Effector CD4-positive, alpha-beta T cell (primary cell): ENCODE measurements at places on chromosomes 12 and 14.
A peak's percentile ranks its signal among the peaks of the same experiment; 100 is the strongest.

DNA sequence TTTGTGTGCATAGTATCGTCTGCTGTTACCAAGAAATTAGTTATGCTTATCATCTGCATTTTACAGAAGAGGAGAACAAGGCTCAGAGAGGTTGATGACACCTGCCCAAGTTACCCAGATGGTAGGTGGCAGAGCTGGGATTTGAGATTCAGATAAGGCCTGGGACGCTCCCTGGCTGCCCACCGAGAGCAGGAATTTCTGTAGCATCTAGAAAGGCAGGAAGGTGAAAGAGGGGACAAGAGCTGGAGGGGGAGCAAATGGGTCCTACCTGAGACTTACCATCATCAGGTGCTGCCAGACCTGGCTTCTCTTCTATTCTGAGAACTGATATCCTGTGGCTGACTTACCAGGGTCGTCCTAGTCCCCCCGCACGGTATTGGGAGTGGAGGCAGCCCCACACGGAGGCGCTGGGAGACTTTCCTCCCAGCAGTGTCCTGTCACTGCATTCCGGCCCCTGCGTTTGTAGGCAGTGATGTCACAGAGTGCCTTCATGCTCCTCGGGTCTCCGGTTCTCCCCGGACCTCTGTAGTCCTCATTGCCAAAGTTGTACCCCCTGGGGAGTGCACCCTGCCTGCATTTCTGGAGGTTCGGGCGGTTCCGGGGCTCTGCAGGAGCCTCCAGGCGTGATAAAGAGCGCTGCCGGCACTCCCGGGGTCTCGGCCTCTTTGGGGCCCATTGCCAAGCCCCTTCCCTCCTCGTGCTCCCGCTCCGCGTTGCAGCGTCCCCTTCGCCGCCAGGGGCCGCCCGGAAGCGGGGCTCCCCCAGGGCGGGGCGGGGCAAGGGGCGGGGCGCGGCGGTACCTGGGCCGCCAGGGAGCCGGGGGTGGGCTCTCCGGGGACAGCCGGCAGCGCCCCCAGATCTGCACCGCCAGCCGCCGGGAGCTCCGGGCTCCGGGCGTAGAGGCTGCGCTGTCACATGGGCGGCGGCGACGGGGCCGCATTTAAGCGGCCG, at the start of gene CABP1:
TSS of gene CABP1 (plus strand) at position 856 of the 951 bp plus-strand sequence. CDS start at position 916, 60 bp downstream.
- DNase-seq: peak; percentile 58

- no peak for DNase-seq
Observed at GRCh38 chr12:80373666-80374065, 70.4 kb upstream of the PTPRQ start.

- no peak for DNase-seq
Observed at GRCh38 chr14:100864206-100864605, 38.3 kb downstream of the MEG3 start.

- DNase-seq: no peak
Observed at GRCh38 chr14:96730386-96730785, 66.8 kb upstream of the VRK1 start.

- DNase-seq: no peak
Observed at GRCh38 chr14:75306927-75307699, 28.5 kb downstream of the FOS start.

DNA sequence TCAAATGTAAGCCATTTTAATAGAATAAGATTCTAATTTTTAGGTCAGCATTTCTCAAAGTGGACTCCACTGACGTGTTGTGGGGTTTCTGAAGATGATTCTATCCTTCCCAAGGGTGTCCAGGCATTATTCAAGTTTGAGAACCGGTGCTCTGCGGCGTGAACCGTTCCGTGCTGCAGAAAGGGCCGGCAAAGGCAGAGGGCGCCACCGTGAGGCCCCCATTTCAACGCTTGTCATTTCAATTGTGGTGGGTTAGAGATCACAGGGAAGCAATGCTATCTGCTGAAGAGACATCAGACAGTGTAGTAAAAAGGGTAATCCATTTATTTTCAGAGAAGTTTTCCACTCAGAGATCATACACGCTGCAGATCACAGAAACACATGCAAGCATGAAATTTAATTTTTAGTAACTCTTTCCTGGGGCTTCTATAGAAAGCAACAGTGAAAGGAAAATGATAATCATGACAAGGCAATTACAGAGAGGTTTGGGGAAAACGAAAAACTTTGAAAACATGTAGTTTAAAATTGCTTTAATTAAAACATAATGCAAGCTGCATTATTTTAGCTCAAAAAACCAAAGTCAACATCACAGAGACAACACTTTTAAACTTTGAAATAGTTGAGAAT, 201.7 kb downstream of the EXOC5 start:
- DNase-seq: no peak

DNA sequence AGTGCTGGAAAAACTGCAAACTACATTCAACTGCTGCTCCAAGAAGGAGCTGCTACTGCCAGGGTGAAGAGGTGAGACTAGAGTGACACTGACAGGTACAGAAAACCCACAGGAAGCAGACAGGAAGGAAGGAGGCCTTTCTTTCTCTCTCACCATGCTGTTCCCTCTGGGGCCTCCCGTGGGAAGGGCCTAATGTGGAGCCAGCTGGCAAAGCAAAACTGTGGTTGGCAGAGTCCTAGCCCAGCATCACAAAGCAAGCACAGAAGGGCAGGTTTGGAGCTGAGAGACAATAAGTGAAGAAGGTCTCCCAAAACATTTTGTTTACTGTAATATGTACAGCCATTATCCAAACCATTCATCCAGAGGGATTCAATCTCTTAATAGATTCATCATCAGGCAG, 122.5 kb upstream of the MAX start:
- no peak for DNase-seq

GRCh38 chr12:57226588-57227314, 2.8 kb upstream of the SHMT2 start:
- no peak for DNase-seq

- no peak for DNase-seq
Observed at GRCh38 chr12:11067514-11067913, 5.4 kb upstream of the TAS2R46 start.

DNA sequence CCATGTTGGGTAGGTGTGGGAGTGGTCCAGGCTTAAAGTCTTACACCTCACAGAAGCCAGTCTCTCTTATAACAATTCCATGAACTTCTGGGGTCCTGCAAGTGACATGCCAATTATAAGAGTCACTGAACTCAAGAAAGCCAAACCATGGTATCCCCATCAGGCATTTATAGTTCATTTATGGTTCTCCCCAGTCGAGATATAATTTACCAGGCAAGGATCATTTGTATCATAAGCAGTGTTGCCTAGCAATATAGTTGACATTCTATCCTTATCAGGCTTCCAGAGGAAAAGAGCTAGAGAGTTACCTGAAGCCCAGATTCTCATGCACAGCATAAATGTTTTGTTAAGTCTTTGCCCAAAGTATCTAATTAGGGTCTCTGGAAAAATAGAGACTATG, 8.1 kb downstream of the JKAMP start:
- no peak for DNase-seq

GRCh38 chr12:23098517-23098916, 473.5 kb downstream of the ETNK1 start:
- no peak for DNase-seq

- no peak for DNase-seq
Observed at GRCh38 chr14:24264298-24264697, 1.3 kb upstream of the TGM1 start.

GRCh38 chr14:105419195-105420091, at the start of gene MTA1:
MTA1 (plus strand) TSS chr14:105419827; CDS start chr14:105420036, 209 bp downstream.
- peak; percentile 26 for DNase-seq

GRCh38 chr12:76549131-76549530, 10.4 kb downstream of the OSBPL8 start:
- DNase-seq: no peak

DNA sequence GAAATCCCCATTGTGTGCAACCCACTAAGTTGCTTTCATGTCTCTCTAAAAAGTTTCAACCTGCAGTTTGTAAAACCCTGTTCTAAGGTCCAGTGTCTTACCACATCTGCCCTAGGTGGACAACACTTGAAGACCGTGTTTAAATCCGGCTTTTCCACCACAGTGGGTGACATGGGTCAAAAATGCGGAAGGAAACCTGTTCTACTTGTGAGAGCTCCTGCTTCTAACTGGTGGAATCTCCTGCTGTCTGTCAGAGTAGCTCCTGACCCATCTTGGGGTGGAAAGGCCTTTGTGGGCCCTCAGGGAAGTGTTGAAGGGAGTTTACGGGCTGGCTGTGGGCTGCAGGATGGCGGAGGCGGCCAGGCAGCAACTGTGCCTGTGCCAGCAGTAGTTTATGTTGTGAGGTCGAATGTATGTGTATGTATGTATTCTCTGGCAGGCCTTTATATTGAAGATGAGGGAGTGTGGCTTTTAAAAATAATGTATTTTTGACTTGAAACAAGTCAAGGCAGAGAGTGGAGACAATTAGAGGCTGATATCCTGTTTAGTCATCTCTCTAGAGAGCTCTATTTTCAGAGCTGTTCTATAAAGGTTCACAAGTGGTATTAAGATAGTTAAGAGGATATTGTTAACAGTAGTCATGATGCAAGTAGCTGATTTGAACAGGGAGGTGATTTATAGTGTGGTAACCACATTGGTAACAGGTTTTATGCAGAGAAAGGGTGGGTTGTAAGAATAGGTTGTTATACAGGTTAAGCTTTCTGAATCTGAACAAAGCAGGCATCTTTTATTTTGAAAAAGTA, 67.0 kb downstream of the PRKCH start:
- DNase-seq: peak; percentile 17

- DNase-seq: no peak
Observed at GRCh38 chr12:122793685-122794106, 19.3 kb downstream of the CCDC62 start.

DNA sequence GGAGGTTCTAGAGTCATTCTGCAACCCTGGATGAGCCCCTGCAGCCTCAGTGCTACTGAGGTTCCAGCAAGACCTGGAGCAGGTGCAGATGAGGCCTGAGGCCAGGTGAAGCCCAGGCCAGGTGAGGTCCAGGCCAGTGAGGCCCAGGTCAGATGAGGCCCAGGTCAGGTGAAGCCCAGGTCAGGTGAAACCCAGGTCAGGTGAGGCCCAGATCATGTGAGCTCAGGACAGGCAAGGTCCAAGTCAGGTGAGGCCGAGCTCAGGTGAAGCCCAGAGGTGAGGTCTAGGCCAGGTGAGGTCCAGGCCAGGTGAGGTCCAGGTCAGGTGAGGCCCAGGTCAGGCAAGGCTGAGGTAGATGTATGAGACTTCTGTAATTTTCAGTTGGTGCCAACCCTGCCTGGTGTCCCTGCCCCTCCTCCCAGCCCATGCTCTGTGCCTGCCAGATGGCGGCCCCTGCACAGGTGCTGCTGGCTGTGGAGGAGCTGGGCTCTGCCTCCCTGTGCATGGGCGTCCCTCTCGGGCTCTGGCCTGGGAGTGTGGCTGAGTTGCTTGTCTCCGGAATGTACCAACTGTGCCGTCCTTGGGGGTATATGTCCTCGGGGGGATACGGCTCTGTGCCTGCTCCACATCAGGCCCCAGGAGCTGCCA, 388.5 kb downstream of the TMEM121 start:
- DNase-seq: no peak

- no peak for DNase-seq
Observed at GRCh38 chr12:52063981-52064649, 5.7 kb upstream of the ATG101 start.

DNA sequence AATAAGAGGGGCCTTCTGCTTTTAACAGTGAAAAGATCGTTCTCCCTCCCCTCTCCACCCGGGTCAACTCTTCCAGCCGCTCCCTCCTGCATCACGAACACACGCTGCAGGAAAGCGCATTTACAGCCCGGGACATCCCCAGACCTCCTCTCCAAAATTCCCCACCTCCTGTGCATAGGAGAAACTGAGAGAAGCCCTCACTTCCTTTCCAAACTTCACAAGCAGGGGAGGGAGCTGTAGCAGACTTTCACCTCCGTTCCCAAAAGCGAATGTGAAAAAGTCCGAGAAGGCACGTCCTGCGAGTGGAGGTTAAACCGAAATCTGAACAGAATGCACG, 513 bp downstream of the BCAT1 start:
- DNase-seq: no peak

GRCh38 chr14:70658899-70659298, 17.2 kb downstream of the TTC9 start:
- no peak for DNase-seq

- DNase-seq: no peak
Observed at GRCh38 chr14:34496679-34497513, 34.9 kb upstream of the SPTSSA start.

DNA sequence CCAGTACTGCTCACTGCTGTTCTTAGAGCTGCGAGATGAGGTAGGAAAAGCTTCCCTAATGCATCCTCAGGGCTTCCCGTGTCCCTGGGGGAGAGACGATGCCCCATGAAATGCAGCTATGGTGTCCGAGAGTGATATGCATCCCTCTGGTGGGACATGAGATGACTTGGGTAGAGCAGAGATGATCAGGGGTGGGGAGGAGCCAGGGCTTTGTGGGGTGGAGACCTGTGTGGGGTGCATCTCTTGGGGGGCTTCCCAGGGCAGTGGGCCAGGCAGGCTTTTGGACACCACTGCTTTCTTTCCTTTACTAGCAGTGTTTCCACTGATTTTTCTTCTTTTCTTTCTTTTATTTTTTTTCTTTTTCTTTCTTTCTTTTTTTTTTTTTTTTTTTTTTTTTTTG, 147.3 kb downstream of the ADGRD1 start:
- DNase-seq: no peak

- no peak for DNase-seq
Observed at GRCh38 chr12:71187379-71187778, 29.6 kb upstream of the TSPAN8 start.

DNA sequence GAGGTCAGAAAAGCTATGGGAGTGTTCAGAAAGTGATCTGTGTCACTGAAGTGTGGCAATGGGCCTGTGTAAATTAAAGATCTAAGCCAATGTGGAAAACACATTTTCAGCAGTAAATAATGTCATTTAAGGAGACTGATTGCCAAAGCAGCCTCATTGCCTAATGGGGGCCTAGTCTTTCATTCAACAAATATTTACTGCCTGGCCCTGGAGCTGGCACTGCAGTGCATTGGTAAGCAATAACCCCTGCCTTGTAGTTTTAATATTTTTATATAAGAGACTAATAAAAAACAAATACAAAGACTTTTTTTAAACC, 326.6 kb downstream of the BTG1 start:
- no peak for DNase-seq

- DNase-seq: no peak
Observed at GRCh38 chr12:66929121-66929520, 250.2 kb upstream of the GRIP1 start.

DNA sequence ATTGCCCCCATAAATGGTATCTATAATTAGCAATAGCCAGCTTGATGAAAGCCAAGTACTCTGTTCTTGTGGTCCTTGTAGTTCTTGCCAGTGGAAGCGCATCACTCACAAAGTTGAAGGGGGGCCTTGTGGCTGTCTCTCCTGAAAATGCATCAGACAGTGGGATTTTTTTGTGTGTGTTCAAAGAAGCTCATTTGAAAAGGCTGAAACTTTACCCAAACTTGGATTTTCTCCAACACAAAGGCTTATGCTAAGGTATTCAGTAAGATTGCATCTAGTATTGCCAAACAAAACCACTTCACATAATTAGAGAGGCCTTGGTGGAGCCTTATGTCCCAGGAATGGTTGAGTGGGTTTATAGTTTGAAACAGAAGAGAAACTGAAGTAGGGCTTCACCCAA, 216.7 kb upstream of the TMTC1 start:
- DNase-seq: no peak

DNA sequence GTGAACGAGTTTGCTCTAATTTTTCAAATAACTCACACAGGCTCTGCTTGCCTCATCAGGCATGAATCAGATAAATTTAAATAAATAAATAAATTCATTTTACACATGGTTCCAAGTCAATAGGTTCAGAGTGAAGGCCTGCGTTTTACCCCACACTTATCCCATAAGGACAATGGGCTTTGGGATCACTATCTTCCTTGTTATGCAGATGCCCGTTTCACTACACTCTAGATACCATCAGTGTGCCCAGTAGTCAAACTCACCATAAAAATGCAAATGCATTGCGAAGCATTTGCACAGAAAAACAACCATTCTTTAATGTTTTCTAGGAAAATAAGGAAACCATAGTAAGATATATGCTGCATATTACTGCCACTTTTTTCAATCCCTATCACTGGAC, 155.9 kb upstream of the CCDC196 start:
- no peak for DNase-seq
